ENCODE measurements at places on chromosomes 4 and X.
A peak's percentile ranks its signal among the peaks of the same experiment; 100 is the strongest.

DNA sequence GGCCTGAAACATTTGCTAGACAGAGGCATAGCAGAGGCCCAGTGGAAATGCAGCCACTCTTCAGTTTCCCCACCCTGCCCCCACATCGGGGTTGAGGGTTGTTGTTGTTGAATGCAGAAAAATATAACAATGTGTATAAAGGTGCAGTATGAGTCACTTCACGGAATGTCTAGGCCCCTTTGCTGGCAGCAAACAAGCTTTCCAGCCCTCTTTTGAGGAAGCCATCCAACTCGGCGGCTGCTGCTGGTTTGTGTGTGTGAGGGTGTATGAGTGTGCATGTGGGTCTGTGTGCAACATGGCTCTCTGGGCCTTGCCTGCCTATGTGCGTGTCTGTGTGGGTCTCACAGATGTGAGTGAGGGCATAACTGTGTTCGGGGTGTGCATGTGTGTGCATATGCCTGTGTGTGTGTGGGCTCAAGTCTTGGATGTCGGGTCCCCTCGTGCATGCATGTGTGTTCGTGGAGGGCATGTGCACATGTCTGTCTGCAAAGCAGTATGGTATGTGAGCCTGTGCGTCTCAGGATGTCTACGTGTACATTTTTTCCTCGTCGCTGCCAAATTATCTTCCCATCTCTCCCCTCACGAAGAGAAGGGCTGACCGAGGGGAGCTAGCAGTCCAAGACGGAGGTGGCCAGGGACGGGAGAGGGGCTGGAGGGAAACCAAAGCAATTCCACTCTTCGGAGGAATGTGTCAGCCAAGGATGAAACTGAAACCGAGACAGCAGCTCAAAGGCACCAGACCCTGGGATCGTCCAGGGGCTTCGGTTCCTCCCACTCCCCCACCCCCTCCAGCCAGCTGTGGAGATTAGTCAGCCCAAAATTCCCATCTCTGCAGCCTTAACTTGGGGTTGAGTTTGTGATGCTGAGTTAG, 8.4 kb upstream of the ELF4 start:
- no peak for DNase-seq

GRCh38 chrX:134571796-134572195, 86.5 kb downstream of the PLAC1 start:
- no peak for DNase-seq

- no peak for DNase-seq
These were observed 2.6 kb downstream of the ARHGAP24 start for GRCh38 chr4:85477534-85477933.

GRCh38 chr4:83852085-83852451, 316.2 kb downstream of the GPAT3 start:
- no peak for DNase-seq

DNA sequence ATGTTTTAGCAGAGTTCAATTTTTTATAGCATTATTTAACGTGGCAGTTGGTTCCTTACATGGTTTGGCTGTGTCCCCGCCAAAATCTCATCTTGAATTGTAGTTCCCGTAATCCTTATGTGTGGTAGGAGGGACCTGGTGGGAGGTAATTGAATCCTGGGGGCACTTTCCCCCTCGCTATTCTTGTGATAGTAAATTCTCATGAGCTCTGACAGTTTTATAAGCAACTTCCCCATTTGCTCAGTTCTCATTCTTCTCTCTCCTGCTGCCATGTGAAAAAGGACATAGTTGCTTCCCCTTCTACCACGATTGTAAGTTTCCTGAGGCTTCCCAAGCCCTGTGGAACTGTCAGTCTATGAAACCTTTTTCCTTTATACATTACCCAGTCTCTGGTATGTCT, 329.5 kb downstream of the GRIA2 start:
- DNase-seq = no peak

- peak; percentile 40 for DNase-seq
These were observed 116.8 kb upstream of the SHISA3 start for GRCh38 chr4:42280327-42281095.

- DNase-seq = no peak
These were observed 165.4 kb upstream of the LDB2 start for GRCh38 chr4:17063888-17064287.

- no peak for DNase-seq
These were observed 61.4 kb downstream of the GBA3 start for GRCh38 chr4:22754116-22754515.

DNA sequence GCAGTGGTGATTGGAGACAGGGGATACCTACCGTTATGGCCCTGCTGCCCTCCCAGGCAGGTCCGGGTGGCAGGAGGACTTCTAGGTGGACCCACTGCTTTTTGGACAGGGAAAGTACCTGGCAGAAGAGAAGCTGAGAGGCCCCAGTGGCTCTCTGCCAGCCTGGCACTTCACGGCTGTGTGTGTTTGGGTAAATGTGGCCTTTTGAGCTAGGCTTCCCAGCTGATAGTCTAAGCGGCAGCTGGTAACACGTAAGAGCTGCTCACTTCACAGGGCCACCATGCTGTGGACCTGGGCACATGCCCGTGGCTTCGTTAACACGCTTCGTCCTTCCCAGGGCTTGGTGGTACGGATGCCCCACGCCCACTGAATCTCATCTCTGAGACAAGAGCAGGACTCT, 92.0 kb upstream of the CLCN4 start:
- no peak for DNase-seq

GRCh38 chrX:154596290-154596929, 11.5 kb downstream of the CTAG1A start:
- no peak for DNase-seq

- DNase-seq = no peak
These were observed 329.2 kb upstream of the KLF3 start for GRCh38 chr4:38334791-38335190.

DNA sequence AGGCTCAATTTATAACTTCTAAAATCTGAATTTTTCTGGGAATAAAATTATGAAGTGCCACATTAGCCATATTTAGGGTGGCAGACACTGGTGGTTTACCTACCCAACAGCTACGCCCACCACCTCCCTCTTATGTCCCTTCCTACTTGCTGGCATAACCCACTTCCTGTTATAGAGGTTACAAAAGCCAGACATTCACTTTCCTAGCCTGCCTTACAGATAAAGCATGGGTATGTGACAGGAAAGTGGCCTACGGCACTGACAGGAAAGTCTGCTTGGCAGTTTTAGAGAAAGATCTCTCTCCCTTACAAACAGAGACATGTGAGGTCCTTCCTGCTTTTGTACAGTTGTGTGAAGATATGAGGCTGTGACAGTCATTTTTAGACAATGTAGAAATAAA, 12.4 kb downstream of the DDX53 start:
- DNase-seq = no peak

DNA sequence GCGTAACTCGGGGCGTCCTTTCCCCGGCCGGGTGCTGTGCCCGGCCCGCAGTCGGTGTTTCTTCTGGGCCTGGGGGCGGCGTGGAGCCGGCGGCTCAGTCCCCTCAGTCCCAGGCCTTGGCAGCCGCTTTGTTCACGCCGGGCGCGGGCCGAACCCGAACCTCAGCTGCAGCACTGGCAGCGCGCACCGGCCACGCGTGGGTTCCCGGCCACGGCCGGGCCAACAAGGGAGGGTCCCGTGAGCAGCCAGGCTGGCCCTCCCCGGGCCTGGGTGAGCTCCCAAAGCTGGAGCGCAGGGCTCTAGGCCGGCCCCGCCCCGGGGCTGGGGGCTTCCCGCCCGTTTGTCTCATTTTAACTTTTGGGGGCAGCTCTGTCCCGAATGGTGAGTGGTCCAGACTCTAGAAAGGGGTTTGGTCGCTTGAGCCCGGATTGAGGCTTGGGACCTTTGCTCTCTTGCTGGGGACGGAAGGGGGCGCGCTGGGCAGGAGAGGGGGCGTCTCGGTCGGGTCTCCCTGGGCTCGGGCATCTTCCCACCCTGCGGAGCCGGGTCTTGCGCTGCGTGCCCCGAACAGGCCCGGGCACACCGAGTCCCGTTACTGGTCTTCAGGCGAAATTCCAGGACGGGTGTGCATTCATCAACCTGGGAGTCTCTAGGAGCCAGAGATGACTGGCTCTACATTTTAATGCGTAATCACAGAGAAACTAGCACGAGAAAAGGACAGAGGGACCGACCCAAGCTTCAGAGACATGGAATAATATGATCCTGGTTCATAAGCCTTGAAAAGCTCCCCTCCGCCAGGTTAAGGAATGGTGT, 177.1 kb downstream of the CBR4 start:
- peak; percentile 38 for DNase-seq

DNA sequence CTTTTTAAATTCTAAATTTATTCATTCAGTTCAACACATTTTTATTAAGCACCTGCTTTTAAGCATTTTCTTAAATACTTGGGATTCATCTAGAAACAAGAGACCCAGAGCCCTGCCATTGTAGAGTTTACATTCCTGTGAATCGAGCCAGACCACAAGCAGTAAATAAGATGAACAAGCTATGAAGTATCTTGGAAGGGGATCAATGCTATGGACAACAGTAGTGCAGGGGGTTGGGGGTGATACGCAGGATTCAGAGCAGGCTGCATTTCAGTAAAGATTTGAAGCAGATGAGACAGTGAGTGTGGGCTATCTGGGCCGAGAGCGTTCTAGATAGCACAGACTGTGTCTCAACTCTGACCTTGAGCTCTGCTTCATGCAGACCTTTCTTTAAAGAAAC, 35.1 kb downstream of the CLDN22 start:
- no peak for DNase-seq

GRCh38 chrX:125295337-125295736, 24.3 kb upstream of the TEX13C start:
- DNase-seq = no peak

DNA sequence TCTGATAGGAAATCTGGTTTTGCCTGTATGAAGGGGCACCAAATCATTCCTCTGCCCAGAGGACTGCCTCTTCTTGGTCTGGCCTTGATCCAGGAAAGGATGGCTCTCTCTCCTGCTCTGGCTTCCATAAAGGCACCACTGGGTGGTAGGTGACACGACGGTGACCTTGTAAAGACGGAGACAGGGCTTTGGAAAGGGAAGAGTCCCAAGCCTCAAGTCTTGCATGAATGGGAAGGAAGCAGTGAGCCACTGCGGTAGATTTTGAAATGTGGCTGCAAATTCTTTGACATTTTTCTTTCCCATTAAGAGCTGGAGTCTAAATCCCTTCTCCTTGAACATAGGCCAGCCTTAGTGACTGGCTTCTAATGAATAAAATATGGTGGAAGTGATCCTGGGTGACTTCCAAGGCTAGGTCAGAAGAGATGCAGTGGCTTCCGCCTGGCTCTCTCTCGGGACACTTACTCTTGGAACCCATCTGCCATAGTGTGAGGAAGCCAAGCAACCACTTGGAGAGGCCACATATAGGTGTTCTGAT, 347.4 kb downstream of the BCOR start:
- DNase-seq = no peak

DNA sequence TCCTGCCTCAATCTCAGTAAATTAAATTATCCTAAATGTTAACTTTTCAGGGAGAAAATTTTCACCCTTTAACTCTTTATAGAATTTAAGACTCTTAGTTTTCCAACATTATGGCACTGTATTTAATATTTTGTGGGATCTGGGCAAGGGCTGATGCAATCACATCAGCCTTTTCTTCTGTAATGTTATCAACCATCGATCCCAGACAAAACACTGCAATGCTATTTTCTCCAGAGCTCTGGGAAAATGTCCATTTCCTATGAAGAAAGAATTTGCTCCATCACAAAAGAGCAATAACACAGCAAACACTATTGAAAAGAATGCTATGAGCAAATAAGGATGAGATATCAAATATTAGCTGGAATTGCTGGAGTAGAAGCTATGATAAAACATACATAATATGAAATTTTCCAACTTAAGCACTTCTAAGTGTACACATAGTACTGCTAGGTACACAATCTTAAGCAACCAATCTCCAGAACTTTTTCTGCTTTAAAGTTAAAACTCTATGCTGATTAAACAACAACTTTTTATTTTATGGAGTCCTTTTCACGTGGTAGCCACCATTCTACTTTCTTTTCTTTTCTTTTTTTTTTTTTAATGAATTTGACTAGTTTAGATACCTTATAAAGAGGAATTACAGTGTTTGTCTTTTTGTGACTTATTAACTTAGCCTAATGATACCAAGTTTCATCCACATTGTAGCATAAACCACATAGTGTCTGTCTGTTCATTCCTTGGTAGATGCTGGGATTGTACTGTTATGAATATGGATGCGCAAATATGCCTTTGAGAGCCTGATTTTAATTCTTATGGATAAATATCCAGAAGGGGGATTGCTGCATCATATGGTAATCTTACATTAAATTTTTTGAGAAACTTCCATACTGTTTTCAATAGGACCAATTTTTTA, 43.6 kb downstream of the UGT2A3 start:
- no peak for DNase-seq

GRCh38 chr4:65126200-65126599, 544.1 kb downstream of the EPHA5 start:
- no peak for DNase-seq

- DNase-seq = no peak
These were observed 39.5 kb downstream of the ZNF518B start for GRCh38 chr4:10417740-10418139.

- no peak for DNase-seq
These were observed 71.3 kb downstream of the STIM2 start for GRCh38 chr4:26931966-26932365.

- peak; percentile 63 for DNase-seq
These were observed 83.5 kb downstream of the CHRNA9 start for GRCh38 chr4:40418430-40419230.

- DNase-seq = no peak
These were observed 293.4 kb upstream of the BOD1L1 start for GRCh38 chr4:13920901-13921300.

DNA sequence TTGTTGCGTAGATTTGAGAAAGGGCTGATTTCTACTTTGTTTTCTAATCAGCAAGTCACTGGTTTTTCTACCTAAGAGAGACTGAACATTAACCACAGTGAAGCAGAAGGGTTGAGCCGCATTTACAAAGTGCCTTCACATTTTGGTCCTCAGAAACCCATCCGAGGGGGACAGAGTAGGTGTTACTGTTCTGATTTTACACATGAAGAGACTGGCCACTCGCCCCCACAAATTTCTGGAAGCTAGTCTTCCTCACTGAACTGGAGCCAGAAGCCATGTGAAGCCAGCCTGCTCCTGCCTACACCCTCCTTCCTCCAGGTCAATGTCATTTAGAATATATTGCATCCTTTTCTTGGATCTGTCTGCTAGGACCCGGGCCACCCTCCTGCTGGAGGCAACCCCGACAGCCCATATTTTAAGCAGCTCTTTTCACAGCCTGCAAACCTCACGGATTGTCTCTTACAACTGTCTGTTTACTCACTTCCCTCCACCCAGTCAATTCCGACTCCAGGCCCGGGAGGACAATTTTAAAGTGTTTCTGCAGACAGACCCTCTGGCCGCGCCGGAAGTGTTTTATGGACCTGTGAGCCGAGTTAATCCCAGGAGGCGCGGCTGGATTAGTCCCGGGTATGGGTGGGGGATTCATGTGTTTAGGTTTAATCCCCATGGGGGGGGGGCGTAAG, 73.2 kb upstream of the BCOR start:
- DNase-seq = no peak

DNA sequence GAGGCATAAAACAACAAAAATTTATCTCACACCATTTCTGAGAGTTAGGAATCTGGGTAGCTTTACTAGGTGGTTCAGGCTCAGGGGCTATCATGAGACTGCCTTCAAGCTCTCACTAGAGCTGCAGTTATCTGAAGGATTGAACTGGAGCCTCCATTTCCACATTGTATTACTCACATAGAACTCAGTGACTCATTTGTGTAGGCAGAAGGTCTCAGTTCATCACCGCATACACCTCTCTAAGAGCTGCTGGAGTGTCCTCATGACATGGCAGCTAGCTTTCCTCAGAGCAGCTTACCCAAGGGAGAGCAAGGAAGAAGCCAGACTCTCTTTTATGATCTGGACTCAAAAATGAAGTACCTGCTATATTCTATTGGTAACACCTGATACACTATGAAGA, 389.2 kb downstream of the IQCM start:
- DNase-seq = no peak
